ENCODE measurements at places on chromosomes 2 and 18. TPM values are rescaled to one million over a fixed set of nuclear protein-coding genes. Genes with fewer than 3 reads are reported as not detected.

STK25 gene
- total RNA-seq = 272 TPM

UCN gene
- 1.1 TPM for total RNA-seq

FBXO15 gene
- total RNA-seq = 1.3 TPM

HADHA gene
- 115 TPM for total RNA-seq

CDH7 gene
- not detected for total RNA-seq

CD8B gene
- total RNA-seq = not detected

PIEZO2 gene
- total RNA-seq = 23.2 TPM

GAREM1 gene
- total RNA-seq = 0.72 TPM

GNLY gene
- total RNA-seq = not detected

SCTR gene
- not detected for total RNA-seq

UGT1A9 gene
- total RNA-seq = not detected

C2orf80 gene
- not detected for total RNA-seq

SERPINB10 gene
- total RNA-seq = 1.1 TPM

OSBPL1A gene
- total RNA-seq = 22.8 TPM

GAL3ST2 gene
- total RNA-seq = 0.14 TPM

RFX8 gene
- 3.1 TPM for total RNA-seq

GTF3C2 gene
- 31.7 TPM for total RNA-seq

HRH4 gene
- total RNA-seq = under 0.01 TPM

RFTN2 gene
- total RNA-seq = not detected

NPPC gene
- not detected for total RNA-seq

PEX13 gene
- total RNA-seq = 23.6 TPM

SDC1 gene
- 7.9 TPM for total RNA-seq

TMEM247 gene
- 0.43 TPM for total RNA-seq
